Cardiac ventricle fibroblast (primary cell): ENCODE measurements at places on chromosomes 12 and 14. TPM values are rescaled to one million over a fixed set of nuclear protein-coding genes. Genes with fewer than 3 reads are reported as not detected.

Gene KRT6C
- total RNA-seq, result not detected in 2 replicates

Gene CLEC1A
- 0.25 and 2.4 TPM in 2 replicates for total RNA-seq

Gene DUSP6
- total RNA-seq, result 128 and 131 TPM in 2 replicates

Gene SPX
- total RNA-seq, result 1.9 TPM in 1 of 2 replicates, not detected in the other

Gene ADAMTS20
- not detected in 2 replicates for total RNA-seq

Gene CLMN
- total RNA-seq, result 1.6 and 5.1 TPM in 2 replicates

Gene TAS2R7
- total RNA-seq, result not detected in 2 replicates

Gene SOAT2
- not detected in 2 replicates for total RNA-seq

Gene SAMD15
- 1.6 and 2.2 TPM in 2 replicates for total RNA-seq

Gene ANKRD33
- total RNA-seq, result 0.44 TPM in 1 of 2 replicates, not detected in the other

Gene PTPN6
- 0.20 TPM in 1 of 2 replicates, not detected in the other for total RNA-seq

Gene VPS37B
- 24.5 and 25.8 TPM in 2 replicates for total RNA-seq

Gene RNFT2
- 0.78 and 3.2 TPM in 2 replicates for total RNA-seq

Gene KRT2
- not detected in 2 replicates for total RNA-seq

Gene GPRC5D
- not detected in 2 replicates for total RNA-seq

Gene OLR1
- not detected in 2 replicates for total RNA-seq

Gene AMN
- total RNA-seq, result 0.12 TPM in 1 of 2 replicates, not detected in the other
